ENCODE measurements at places on chromosomes 12 and 14. TPM values are rescaled to one million over a fixed set of nuclear protein-coding genes. Genes with fewer than 3 reads are reported as not detected.

- DNase-seq, result no peak
These were observed 62.7 kb downstream of the FBXO34 start for GRCh38 chr14:55333711-55334485.

ISM2 gene
- total RNA-seq, result not detected

- no peak for DNase-seq
These were observed 130.4 kb downstream of the BRMS1L start for GRCh38 chr14:35956376-35957085.

CCDC196 gene
- total RNA-seq, result not detected

- DNase-seq, result no peak
These were observed 419.0 kb upstream of the CCDC196 start for GRCh38 chr14:66066981-66067776.

DNA sequence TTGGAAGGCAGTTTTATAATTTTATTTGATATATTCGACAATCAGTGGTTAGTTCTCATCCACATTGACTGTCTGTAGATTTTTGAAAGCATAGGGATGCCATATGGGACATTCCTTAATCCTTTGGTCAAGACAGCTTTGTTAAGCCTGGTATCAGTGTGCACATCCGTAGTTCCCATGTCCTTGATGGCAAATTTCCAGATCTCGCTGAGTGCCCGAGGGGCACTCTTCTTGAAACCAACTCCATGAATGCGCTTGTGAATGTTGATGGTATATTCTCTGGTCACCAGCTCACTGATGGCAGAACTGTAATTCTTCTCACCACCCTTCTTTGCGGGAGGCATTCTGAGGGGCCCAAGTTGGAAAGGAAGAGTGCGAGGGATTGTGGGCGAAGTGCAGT, 6.1 kb upstream of the DENND5B start:
- DNase-seq, result no peak

DNA sequence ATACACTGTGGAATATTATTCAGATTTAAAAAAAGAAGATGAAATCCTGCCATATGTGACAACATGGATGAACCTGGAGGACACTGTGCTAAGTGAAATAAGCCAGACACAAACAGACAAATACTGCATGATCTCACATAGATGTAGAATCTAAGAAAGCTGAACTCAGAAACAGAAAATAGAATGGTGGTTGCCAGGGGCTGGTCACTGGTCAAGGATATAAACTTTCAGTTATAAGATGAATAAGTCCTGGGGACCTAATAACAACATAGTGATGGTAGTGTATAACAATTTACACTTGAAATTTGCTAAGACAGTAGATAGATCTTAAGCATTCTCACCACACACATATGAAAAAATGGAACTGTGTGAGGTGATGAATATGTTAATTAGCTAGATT, 161.3 kb upstream of the TMCC3 start:
- no peak for DNase-seq

Data from activated CD8-positive, alpha-beta T cell treated with anti-CD3 and anti-CD28 coated beads, Interleukin-2, amount 10 ng/mL, durations not matched to agents 7 days and 5 days (primary cell).